ENCODE measurements at places on chromosomes 5 and 9. TPM values are rescaled to one million over a fixed set of nuclear protein-coding genes. Genes with fewer than 3 reads are reported as not detected.

GRCh38 chr5:136018814-136019783 lies 9.7 kb upstream of the TGFBI start:
- DNase-seq: no peak

Gene FOXI1
- total RNA-seq: not detected

Gene ADRA1B
- 0.57 TPM for total RNA-seq

Gene TTC23L
- total RNA-seq: 2.8 TPM

Gene TNFSF8
- total RNA-seq: not detected

- DNase-seq: no peak
Observed at GRCh38 chr5:72407078-72407477, 86.9 kb downstream of the PTCD2 start.

GRCh38 chr5:43643750-43644149 lies 40.8 kb downstream of the NNT start:
- no peak for DNase-seq

- DNase-seq: no peak
Observed at GRCh38 chr5:115333164-115333563, 36.7 kb upstream of the CCDC112 start.

- DNase-seq: no peak
Observed at GRCh38 chr5:107478068-107478641, 192.6 kb downstream of the EFNA5 start.

Gene SNCAIP
- total RNA-seq: 13.7 TPM

DNA sequence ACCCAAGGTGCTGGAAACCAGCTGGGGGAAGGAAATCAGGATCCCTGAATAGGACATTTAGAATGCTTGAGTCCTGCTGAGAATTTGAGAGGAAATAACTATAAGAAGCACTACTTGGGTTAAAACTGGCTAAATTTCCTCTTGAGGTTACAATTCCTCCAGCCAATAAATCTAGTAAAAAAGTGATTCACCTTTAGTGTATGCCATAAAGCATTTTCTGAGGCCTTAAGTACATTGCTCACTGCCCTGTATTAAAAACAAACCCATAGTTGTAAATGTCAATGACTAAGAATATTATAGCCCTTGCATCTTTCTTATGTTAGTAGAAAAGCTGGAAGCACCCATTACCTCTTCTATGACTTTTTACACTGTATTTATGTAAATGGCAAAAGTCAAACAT lies 634.7 kb upstream of the ARRDC3 start:
- DNase-seq: no peak

- DNase-seq: no peak
Observed at GRCh38 chr5:172311026-172311425, 27.5 kb upstream of the UBTD2 start.

Gene ANXA2R
- total RNA-seq: 0.87 TPM

DNA sequence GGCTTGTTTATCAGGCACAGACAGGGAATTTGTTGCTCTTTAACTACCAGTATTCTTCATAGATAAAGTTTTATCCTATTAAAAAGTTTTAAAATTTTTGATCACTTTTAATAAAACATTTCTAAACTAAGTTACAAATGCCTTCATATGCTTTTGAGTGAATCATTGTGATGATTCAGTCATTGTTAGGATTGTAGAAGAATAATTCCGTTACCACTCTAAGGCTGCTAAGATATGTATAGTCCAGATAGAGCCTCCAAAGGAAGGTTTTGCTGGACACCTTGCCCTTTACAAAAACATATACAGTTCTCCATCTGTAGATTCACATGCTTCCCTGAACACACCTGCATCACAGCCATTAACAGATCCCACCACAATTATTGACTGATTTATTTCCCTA lies 233.7 kb downstream of the SPOCK1 start:
- DNase-seq: no peak

DNA sequence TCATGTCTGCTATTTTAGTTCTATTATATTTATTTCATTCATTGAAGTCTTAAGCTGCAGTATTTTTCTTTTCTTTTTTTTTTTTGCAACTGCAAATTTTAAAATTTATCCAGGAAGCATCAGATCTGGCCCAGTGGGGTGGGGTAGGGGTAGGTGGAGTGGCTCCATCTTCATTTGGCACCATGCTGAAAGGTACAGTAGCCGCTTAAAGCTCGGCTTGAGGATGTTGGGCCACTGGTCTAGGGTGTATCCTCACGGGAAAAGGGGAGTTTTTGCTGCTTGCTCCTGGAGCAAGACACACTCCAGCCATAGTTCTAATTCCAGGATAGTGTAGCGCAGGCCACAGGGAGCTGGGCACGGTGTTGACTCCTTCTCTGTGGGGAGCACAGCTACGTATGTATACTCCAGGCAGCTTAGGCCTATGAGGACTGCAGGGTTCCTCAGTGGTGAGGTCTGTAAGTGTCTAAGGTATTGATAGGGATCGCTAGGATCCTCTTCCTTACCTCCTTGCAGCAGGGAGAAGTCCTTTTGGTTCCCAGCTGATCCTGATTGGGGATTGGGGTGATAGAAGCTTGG lies 22.7 kb downstream of the RCL1 start:
- no peak for DNase-seq

DNA sequence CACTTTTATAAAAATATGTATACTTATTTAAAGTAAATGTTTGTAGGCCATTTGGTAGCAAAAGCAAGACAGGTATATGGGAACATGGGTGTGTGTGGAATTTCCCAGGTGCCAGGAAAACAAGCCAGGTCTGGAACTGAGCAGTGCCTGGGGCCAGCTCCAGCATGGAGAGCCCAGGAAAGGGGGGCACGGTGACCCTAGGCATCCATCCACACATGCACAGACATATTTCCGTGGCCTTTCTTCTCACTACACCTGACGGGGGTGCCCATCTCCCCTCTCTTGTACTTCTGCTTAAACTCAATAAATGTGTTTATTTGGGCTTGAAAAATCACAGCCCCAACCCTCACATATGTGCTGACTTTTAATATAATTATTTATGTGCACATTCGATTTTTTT lies 31.2 kb upstream of the CXCL14 start:
- DNase-seq: no peak

DNA sequence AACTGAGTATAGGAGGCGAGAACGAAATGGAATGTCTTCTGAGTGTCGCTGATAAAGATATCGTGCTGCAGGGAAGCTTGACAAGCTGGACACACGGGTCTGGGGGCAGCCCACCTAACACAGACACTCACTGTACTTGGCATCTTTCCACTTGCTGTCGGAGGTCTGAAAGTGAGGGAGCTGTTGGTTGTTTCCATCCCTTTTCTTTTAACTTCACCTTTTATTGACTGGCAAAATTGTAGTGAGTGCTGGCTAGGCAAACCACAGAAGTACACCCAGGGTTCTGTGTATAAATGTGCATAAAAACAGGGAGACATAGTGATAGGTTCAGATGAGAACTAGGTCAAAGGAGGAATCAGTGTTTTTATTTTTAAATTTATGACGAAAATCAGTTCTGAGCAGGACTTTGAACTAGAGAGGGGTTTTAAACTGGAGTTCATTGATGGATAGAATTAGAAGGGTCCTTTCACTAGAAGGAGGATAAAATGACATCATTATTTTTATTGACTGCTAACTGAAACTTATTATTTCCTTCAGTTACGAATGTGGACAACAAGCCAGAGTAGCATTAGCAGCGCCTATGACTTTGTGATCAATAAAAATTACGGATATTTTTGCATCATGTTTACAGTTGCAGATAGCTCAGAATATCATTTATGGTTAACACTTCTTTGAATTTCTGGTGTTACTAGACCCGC lies 817 bp downstream of the GAPVD1 start:
- DNase-seq: no peak

Gene GNA14
- 0.14 TPM for total RNA-seq

Gene CLINT1
- total RNA-seq: 82.3 TPM

DNA sequence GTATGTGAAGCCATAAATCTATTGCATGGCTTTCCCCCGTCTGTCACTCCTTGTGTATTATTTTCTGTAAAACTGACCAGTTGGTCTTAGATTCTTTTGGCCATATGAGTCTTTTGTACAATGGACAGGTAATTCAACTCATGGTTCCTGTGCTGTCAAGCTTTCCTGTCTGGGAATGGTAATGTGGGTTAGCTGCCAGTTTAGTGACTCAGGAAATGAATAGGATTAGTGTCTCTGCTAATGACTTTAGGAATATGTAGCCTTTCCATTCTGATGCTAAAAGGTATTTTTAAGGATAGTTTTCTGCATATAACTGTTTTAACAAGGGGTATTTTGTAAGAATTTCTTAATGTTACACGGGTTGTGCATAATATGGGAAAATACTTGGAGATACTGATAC lies 182.7 kb downstream of the PBX3 start:
- no peak for DNase-seq

DNA sequence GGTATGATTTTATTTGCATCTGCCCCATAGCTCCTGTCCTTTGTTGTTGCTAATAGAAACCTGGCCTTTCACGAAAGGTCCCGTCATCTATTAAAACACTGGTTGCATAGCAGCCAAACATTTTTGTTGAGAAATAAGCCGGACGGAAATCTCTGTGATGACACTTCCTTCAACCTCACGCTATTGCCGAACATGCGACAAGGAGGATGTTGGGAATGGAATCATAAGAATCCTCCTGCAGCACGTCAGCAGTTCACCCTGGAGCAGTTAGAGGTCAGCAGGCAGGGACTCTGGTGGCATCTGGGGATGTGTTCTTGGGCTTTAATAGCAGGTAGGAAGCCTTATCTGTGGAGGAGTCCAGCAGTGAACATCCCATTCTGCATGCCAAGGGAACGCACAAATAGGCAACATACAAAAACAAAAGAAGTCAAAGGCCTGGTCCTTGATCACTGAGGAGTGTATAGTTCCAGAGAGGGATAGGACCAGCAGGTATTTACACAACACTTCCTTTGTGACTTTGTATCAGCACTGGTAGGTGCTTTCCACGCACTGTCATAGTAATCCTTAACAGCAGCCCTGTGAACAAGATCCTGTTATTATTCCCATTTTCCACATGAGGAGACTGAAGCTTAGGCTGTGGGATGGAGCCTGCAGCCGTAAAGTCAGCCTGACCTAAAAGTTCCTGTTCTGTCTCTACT lies 33.4 kb downstream of the ARHGAP26 start:
- DNase-seq: no peak

Gene AQP3
- total RNA-seq: 6.9 TPM

- DNase-seq: no peak
Observed at GRCh38 chr9:136511670-136512592, 29.1 kb upstream of the SEC16A start.

- no peak for DNase-seq
Observed at GRCh38 chr9:20844916-20845315, 160.9 kb downstream of the FOCAD start.

Gene PCDHB11
- total RNA-seq: 4.7 TPM

GRCh38 chr5:36606036-36606427 lies 374 bp upstream of the SLC1A3 start:
- DNase-seq: no peak

DNA sequence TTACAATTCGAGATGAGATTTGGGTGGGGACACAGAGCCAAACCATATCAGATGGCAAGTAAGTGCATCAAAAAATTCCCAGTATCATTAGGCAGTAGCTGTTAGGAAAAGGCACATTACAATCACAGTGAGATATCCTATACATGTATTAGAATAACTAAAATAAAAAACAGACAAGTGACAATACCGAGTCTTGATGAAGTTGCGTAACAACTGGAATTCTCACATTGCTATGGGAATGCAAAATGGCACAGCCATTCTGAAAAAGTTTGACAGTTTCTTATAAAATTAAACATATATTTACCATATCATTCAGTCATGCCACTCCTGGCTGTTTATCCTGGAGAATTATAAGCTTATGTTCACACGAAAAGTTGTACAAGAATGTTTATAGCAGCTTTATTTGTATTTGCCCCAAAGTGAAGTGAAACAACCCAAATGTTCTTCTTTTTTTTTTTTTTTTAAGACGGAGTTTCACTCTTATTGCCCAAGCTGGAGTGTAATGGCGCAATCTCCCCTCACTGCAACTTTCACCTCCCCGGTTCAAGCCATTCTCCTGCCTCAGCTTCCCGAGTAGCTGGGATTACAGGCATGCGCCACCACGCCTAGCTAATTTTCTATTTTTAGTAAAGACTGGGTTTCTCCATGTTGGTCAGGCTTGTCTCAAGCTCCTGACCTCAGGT lies 93.1 kb upstream of the TLE1 start:
- DNase-seq: no peak

GRCh38 chr5:132017316-132017715 lies 5.9 kb upstream of the ACSL6 start:
- no peak for DNase-seq

DNA sequence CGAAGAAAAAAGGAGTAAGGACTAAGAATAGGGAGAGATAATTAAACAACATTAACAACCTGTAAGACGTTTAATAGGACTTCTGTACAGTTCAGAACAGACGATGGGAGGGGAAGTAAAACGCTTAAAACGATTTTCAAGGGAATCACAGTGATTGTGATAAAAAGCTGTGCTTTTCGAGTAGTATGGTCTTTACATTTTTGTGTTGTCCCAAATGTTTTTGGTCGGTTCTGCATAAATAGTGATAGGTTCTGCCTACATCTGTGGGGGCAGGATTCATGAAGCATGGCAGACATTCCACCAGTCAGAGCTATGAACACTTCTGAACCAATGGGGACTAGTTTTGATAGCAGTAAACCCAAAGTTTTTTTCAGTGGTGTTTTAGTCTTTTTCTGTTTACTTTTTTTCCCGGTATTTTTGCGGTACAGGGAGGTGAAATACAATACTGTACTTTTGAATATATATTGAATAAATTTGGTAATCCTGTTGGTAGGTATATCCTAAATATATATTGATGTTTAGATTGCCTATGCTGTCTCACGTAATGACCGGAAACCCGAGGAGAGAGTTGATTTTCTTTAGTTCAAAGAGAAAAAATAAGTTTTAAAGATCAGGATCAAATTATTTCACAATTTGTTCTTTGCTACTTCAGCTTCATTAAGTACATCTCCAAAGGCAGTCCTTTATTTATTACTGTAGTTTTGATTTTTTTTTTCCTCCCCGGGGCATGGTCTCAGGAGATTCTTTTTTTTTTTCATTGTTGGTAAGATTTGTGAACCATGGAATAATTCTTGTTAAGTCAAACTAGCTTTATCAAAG lies 1.3 kb downstream of the ERBIN start:
- no peak for DNase-seq

- no peak for DNase-seq
Observed at GRCh38 chr5:71891856-71892255, 172.8 kb downstream of the CARTPT start.

GRCh38 chr9:84371737-84372136 lies 31.2 kb upstream of the SLC28A3 start:
- no peak for DNase-seq

Gene SPATA31D4
- total RNA-seq: not detected

Gene FST
- total RNA-seq: 2.3 TPM
